Inflammatory macrophage treated with lipopolysaccharide for 4 hours (primary cell): ENCODE measurements at places on chromosomes 6 and 20.

DNA sequence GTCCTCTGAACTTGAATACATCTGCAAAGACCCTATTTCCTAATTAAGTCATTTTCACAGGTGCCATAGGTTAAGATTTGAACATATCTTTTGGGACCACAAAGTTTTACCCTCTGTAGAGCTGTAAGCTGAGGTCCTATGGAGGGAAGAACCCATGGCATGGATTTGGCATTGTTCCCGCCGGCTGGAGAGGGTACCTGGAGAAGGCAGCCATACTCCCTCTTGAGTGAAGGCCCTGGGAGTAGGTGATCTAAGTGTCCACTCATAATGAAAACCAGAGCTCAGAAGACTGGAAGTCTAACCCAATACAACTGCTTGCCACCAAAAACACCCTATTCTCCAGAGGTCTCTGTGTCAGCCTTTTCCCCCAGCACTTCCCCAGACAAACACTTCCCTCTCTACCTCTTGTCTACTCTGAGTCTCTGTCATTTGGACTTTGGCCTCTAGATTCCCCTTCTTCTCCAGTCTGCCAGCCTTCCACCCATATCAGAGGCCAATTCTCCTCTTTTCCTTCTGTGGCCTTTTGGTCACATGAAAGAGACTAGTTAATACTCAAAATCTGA is 363.9 kb downstream of the MAFB start:
- DNase-seq = peak; percentile 54

- peak; percentile 85 for DNase-seq
Observed at GRCh38 chr6:30541515-30542403, 14.5 kb downstream of the GNL1 start.

- no peak for DNase-seq
Observed at GRCh38 chr6:76584121-76584520, 511.7 kb upstream of the IMPG1 start.

DNA sequence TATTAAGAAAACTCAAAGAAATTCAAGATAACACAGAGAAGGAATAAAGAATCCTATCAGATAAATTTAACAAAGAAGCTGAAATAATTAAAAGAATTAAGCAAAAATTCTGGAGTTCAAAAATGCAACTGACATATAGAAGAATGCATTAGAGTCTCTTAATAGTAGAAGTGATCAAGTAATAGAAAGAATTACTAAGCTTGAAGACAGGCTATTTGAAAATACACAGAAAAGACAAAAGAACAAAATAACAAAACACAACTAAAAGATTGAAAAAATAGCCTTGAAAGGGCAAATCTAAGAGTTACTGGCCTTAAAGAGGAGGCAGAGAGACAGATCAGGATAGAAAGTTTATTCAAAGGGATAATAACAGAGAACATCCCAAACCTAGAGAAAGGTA is 12.1 kb downstream of the SNX14 start:
- DNase-seq = no peak

DNA sequence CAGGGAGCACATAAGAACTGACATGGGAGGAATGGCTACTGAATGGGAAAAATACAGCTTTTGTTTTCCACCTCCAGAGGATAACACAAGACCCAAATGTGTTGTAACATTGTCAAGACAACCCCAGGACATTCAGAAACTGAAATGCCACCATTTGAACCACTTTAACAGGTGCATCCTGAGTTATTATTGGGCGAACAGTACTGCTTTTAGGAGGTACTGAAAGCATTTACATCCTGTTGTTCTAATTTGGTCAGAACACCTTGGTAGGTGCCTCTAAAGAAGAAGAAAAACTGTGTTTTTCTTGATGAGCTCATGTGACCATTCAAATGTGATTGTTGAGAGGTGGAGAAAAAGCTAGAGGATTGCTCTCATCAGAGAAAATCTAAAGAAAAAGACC is 6.4 kb upstream of the TXNDC5 start:
- DNase-seq = no peak

DNA sequence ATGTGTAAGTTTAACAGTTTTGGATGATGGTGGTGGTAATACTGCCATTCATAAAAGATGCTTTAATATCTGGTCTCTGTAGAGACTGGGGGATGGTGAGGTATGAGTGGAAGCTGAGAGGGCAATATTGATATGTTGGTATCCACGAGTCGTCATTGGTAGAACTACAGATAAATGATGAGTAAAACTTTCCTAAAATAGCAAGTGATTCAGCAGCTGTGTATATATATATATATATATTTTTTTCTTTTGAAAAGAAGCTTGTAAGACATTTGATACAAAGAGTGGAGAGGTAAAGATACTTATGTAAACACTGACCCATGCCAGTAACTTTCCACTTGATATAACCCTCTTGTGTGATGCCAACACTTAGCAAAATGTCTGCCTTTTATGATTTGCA is 41.7 kb upstream of the CITED2 start:
- no peak for DNase-seq

DNA sequence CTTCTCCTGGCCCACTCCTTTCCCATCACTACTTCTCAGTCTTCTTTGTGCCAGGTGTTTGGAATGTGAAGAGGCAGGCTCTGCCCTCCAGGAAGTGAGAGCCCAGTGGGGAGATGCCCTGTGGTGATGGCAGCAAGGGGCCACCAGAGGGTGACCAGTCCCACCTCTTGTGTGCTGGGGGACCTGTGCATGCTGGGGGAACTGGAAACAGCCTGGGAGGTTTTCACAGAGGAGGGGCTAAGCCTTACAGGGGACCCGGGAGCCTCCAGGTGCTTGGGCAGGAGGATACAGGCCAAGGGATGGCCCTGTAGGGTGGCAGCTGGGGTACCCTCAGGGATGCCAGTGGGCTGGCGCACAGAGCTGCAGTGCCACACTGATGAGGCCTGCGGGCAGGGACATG is 72.3 kb downstream of the RAMACL start:
- no peak for DNase-seq

- peak; percentile 93 for DNase-seq
Observed at GRCh38 chr6:136822376-136823127, at the start of gene PEX7. TSS of gene PEX7 (plus strand) at chr6:136822592. CDS start at chr6:136822666, 74 bp downstream.

DNA sequence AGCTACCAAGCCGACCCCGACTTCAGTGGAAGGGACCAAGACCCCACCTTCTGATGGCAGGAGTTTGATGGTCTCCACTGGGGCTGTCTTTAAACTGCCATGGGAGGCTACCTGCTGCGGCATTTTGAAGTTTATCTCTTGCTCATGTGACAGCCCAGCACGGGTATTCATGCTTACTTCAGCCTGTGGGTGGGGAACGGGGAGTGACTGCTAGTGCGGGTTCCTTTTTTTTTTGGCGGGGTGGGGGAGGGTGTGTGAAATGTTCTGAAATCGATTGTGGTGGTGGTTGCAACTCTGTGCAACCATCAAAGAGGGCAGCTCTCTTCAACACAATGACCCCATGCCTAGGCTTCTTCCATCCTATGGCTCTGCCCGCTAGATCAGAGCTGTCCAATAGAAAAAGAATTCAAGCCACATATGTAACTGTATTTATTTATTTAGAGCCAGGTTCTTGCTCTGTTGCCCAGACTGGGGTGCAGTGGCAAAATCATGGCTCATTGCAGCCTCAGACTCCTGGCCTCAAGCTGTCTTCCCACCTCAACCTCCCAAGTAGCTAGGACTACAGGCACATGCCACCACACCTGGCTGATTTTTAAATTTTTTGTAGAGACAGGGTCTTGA is 53.7 kb downstream of the PPP1R16B start:
- DNase-seq = peak; percentile 57

GRCh38 chr6:13814938-13815575 is 700 bp upstream of the MCUR1 start:
- peak; percentile 37 for DNase-seq

- DNase-seq = peak; percentile 53
Observed at GRCh38 chr6:68638230-68638900, 3.3 kb downstream of the ADGRB3 start.

DNA sequence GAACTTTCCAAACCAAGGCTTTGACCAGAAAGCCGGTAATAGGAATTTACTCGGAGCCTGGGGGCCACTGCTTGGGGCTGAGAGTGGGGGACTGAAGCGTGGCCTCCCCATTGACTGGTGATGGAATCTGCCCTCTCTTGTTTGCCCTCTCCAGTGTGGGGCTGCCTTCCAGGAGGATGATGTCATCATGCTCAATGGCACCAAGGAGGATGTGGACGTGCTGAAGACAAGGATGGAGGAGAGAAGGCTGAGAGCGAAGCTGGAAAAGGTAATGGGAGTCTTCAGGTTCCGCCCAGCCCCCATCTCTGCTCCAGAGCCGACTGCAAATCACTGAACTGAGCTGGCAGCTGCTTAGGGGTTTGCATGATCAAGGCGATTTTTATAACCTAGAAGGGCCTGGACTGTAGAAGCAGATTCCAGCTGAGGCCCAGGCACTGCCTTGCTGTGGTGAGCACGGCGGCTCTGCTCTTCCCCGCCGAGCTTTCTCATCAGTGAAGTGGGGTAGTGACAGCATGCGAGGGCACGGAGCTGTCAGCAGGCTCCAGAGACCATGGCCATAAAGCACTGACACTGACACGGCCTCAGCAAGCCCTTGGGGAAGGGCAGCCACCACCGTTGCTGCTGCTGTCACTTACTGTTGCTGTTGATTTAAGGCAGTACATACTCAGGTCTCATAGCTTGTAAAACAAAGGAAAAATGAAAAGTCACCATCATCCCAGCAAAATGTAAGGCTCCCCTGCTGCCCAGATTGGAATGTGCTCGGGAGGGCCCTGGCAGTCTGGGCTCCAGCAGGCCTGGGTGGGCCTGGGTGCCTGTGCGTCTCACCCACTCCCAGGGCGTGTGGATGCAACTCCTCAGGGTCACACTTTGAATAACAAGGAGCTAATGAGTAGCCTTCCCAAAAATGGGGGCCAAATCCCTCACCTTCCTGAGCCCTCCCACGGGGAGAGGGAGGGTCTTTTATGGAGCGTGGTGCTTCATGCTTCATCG is 11.1 kb upstream of the FAM209A start:
- DNase-seq = no peak

- DNase-seq = no peak
Observed at GRCh38 chr6:149229096-149229495, 88.4 kb upstream of the TAB2 start.

GRCh38 chr6:7684843-7685242 is 41.1 kb upstream of the BMP6 start:
- DNase-seq = no peak

DNA sequence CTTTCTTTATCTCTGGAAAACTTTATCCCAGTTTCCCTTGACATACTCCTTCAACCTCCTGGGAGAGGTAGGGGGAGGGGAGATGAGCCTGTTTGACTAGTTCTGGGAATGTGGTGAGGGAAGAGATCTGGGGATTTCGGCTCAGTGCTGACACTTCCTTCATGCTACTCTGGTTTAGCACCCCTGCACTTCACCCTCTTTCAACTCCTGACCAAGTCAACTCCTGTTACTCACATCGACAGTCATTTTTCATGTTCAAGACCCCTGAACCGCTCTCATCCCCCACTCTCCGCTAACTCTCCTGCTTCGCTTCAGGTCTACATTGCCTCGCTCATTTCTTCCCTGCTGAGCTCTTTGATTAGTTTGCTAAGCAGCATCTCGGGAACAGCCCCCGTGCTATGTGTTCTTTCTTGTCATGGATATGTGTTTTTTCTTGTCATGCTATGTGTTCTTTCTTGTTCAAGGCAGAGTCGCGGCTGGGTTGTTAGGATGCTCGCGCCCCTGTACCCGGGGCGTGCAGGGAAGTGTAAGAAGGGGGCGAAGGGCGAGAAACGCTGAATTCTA is 16.6 kb upstream of the TRIM27 start:
- DNase-seq = no peak

DNA sequence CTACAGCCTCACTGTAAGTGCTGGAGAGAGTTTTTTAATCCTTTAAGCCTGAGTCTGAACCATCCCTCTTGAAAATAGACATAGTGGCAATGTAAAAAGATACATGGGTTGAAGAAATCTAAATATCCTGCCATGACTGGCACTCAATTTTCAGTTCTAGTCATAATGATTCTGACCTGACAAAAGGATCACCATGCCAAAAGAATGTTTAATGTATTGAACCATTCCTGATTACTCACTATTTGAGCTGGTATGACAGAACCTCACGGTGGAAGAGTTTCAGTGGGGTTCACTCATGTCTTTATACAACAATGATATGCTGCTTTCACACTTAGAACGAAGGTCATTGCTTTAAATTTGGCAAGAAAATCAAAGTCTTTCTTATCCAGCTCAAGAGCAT is 93.4 kb downstream of the HIVEP2 start:
- no peak for DNase-seq

GRCh38 chr20:46865824-46866223 is 28.8 kb upstream of the EYA2 start:
- DNase-seq = no peak

DNA sequence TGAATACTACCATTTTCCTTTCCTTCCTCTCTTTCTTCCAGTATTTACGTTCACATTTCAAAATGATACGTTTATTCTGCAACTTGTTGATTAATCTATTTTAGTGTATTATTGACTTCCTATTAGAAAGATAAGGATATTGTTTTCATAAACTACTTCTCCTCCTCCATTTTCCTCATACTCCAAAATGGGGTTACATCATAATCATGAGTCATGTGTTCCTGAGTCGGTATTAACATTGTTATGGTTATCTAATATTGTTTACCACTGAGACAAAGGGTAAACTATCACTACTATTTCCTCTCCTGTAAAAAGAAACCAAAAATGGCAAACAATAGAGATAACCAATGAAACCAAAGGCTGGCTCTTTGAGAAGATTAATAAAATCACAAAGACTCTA is 126.5 kb upstream of the CDYL start:
- peak; percentile 76 for DNase-seq

GRCh38 chr6:112938650-112939049 is 591.5 kb downstream of the RFPL4B start:
- DNase-seq = no peak

- DNase-seq = peak; percentile 24
Observed at GRCh38 chr6:74925683-74926082, 280.2 kb downstream of the COL12A1 start.

- DNase-seq = no peak
Observed at GRCh38 chr6:116408491-116408890, 37.7 kb downstream of the DSE start.

GRCh38 chr6:135231469-135231844 is 50.3 kb downstream of the MYB start:
- DNase-seq = peak; percentile 51
